ENCODE measurements at places on chromosomes 1 and 21. TPM values are rescaled to one million over a fixed set of nuclear protein-coding genes. Genes with fewer than 3 reads are reported as not detected.

OR2T33 gene
- not detected for total RNA-seq

DNA sequence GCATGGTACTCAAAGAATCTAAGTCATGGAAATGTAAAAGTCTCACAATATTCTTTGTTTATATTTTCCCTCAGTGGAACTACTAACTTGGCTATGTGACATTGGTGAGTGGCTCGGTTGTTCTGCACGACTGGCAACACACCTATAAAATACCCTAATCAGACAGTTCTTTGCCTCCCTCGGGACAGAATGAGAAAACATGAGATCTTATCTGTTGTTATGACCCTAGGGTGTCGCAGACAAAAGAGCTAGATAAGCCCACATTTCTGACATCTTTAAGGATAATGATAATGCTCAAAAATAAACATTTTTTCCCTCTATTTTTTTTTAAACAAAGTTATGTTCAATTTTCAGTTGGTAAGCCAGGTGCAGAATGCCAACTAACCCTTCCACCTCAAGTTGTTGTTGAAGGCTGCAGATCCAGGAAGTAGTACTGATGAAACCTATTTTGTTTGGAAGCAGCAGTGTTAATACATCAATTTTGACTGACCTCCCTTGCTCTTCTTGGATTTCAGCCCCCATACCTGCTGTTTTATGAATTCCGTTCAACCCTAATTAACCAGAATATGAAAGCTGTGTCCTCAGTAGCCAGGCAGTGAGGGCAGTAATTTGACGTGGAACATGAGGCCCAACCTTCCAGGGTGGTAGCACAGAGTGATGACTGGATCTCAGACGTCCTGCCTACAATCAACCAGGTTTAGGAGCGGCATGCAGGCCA, 108.7 kb upstream of the DUSP10 start:
- H3K36me3 ChIP-seq: no peaks in the 10 kb centered on the region
- H3K4me1 ChIP-seq: no peaks in the 10 kb centered on the region
- H3K27ac ChIP-seq: no peak overlapping the region
- no peak for DNase-seq

DNA sequence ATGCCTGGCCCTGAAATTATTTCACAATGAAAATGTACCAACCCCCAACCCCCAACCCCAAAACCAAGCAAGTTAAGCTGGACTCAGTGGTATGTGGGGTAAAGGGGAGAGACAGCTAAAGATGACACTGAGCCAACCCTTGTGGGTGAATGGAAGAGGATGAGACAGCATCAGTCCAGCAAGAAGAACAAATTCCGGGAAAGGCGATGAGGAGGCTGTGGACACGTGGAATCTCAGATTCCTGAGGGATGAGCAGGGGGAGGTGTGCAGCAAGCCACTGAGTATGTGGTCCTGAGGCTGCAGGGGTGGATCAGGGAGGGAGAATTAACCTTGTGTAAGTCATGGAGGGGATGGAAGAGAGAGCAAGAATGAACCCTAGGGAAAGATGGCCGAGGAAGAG, 14.4 kb upstream of the ZNF362 start:
- H3K36me3 ChIP-seq: no peaks in the 10 kb centered on the region
- no peak overlapping the region for H3K4me3 ChIP-seq
- H3K27ac ChIP-seq: no peak overlapping the region
- DNase-seq: no peak
- no peaks in the 10 kb centered on the region for H3K27me3 ChIP-seq

DNA sequence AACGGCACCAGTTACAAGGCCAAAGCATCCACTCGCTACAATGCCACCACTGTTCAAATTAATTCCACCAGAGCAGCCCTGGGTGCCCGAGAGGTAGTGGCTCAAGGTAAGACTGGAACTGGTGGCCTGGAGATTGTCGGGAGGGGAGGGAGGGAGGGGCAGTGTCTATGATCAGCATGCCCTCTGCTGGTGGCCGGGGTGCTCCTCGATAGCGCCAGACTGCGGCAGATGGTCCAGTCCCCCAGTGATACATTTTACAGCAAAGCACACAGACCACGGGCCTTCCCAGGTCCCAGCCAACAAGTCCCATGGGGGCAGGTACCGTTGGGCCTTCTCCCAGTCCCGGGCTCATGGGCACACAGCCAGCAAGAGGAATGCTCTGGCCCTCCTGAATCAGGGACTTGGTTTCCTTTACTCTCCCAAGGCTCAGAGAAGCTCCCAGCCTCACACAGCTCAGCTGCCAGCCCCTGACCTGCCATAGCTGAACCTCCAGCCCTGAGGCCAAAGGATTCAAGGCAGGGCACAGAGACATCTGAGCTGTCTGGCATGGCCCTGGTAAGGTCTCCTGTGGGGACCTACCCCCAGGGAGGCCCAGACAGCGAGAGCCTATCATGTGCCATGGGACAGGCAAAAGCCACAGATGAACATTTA, 15.3 kb downstream of the ACOT7 start:
- H3K4me1 ChIP-seq: no peaks in the 10 kb centered on the region
- no peak overlapping the region for H3K27ac ChIP-seq
- H3K36me3 ChIP-seq: no peaks in the 10 kb centered on the region
- no peak overlapping the region for H3K4me3 ChIP-seq
- peak; percentile 72 for DNase-seq

GRCh38 chr1:203178083-203178482, 2.5 kb upstream of the MYBPH start:
- no peak overlapping the region for H3K4me3 ChIP-seq
- no peaks in the 10 kb centered on the region for H3K4me1 ChIP-seq
- H3K27me3 ChIP-seq: no peaks in the 10 kb centered on the region
- H3K27ac ChIP-seq: no peak overlapping the region
- H3K36me3 ChIP-seq: no peaks in the 10 kb centered on the region

S100A3 gene
- not detected for total RNA-seq

DNA sequence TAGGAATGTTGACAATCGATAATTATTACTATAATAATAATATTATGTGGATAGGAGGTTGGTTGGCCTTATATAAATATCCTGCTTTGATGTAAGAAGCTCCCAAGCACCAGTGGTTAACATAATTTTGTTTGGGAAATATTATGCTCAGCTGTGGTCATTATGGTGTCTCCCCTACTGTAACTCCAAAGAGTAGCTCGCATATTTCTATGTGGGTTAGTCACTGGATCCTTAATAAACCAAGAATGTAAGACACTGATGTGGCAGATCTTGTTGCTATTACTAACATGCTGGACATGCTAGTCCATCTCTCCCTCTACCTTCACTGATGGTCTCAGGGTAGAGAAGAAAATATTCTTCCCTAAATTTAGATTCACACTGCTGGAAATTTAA, 79.2 kb upstream of the RALGPS2 start:
- H3K27me3 ChIP-seq: no peaks in the 10 kb centered on the region
- DNase-seq: no peak
- peaks cover 8% of the 10 kb centered on the region for H3K4me1 ChIP-seq
- H3K36me3 ChIP-seq: no peaks in the 10 kb centered on the region
- H3K27ac ChIP-seq: no peak overlapping the region

GRCh38 chr1:202310746-202311145, 31.0 kb downstream of the UBE2T start:
- no peak overlapping the region for H3K27ac ChIP-seq
- no peak overlapping the region for H3K4me3 ChIP-seq
- no peaks in the 10 kb centered on the region for H3K4me1 ChIP-seq
- no peaks in the 10 kb centered on the region for H3K27me3 ChIP-seq

All from GM23338 (cell line).